ENCODE measurements at places on chromosomes 1 and 21.

GRCh38 chr1:16392740-16393569 lies 25.9 kb downstream of the SZRD1 start:
- H3K36me3 ChIP-seq = peaks cover 7% of the 10 kb centered on the region
- no peak overlapping the region for H3K4me3 ChIP-seq
- peaks cover 62% of the 10 kb centered on the region for H3K4me1 ChIP-seq
- H3K27me3 ChIP-seq = no peaks in the 10 kb centered on the region
- peak overlapping the region; percentile 14 for H3K27ac ChIP-seq
- no peak for DNase-seq

- H3K4me3 ChIP-seq = peak overlapping the region; percentile 49
- peaks cover 8% of the 10 kb centered on the region for H3K36me3 ChIP-seq
- H3K4me1 ChIP-seq = peaks cover 30% of the 10 kb centered on the region
- peak; percentile 89 for DNase-seq
- peak overlapping the region; percentile 95 for H3K27ac ChIP-seq
These were observed 13.5 kb upstream of the TNFRSF1B start for GRCh38 chr1:12153181-12153785.

- H3K4me3 ChIP-seq = peak within 1 kb of the TSS; percentile 97
- peak within 1 kb of the TSS; percentile 93 for H3K27ac ChIP-seq
- peaks cover 30% of the 10 kb centered on the region for H3K4me1 ChIP-seq
- peaks cover 39% of the 10 kb centered on the region for H3K36me3 ChIP-seq
- DNase-seq = peak; percentile 100
- H3K27me3 ChIP-seq = peaks cover 4% of the 10 kb centered on the region
These were observed at the start of the genes CCT3 and TSACC for GRCh38 chr1:156338180-156338976. Gene CCT3, minus strand, starts transcription at chr1:156338292. Its CDS starts 108 bp downstream, at chr1:156338184. Gene TSACC, plus strand, starts transcription at chr1:156338526. Its CDS starts 1,232 bp downstream, at chr1:156339758.

GRCh38 chr1:36321119-36321951 lies 2.1 kb downstream of the EVA1B start:
- DNase-seq = peak; percentile 77
- 0 out of 2 replicates have a peak, but pooled peaks cover 9% of the 10 kb centered on the region for H3K36me3 ChIP-seq
- peak overlapping the region; percentile 89 for H3K4me3 ChIP-seq
- H3K4me1 ChIP-seq = peaks cover 33% of the 10 kb centered on the region
- H3K27me3 ChIP-seq = peaks cover 4% of the 10 kb centered on the region
- H3K27ac ChIP-seq = peak overlapping the region; percentile 89

DNA sequence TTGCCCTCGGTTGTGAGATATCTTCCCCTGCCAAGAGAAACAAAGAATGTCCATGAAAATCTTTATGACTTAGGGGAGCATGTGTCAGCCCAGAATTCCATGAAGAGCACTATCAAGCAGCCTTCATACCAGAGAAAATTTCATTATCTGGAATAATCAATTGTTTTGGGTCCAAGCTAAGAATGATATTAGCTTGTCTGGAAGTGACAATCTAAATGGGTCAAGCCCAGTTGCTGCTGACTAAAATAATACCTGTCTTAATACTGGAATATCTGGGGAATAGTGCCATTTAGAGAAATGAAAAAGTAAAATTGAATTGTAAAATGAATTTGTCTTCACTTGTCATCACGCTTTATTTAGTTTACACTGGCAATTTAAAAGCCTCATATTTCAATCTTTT lies 407.4 kb downstream of the PLA2G4A start:
- no peak overlapping the region for H3K4me3 ChIP-seq
- H3K4me1 ChIP-seq = no peaks in the 10 kb centered on the region
- no peak overlapping the region for H3K27ac ChIP-seq
- DNase-seq = no peak
- no peaks in the 10 kb centered on the region for H3K36me3 ChIP-seq

DNA sequence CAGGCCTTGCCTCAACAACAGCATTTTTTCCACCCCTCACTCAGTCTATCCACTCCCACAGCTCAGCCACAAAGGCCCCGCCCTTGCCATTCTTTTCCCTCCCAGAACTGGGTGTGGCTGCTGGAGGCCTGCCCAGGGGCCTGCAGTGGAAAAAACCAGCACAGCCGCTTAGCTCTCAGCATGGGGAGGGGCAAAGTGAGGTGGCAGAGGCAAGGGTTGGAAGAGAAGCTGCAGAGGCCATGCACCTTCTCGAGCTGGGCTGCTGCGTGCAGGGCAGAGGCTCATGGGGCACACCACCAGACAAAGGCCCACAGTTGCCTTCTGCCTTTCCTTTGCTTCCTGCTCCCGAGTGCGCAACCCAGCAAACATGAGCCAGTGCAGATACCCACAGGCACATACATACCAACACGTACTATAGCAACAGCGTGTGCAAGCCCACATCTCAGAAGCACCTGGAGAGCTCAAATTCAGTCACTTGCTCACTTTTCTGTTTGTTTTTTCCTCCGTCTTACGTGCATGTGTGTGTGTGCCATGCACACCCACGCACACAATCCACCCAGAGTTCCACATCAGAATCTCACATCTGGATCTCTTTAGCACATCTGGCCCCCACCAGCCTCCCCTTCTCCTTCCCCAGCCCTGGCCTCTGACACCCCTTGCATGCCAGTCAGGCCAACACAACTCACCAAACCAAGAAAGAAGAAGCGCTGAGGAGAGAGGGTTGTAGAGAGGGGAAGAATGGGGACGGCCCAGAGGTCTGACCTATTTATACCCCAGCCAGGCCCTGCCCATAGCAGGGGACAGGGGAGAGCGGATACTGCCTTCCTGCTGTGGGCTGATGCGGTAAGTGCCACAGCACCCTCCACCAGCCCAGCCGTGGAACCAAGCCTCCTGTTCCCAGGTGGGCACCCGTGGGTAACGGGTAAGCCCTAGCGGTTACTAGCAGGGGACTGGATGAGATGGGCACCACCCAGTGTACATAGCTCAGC lies at the start of gene S100A4:
TSS of gene S100A4 (minus strand) at position 740 of the 989 bp plus-strand sequence. CDS start 1,012 bp downstream, outside the sequence.
- peaks cover 26% of the 10 kb centered on the region for H3K36me3 ChIP-seq
- peak; percentile 89 for DNase-seq
- peak within 1 kb of the TSS; percentile 93 for H3K4me3 ChIP-seq
- peaks cover 5% of the 10 kb centered on the region for H3K27me3 ChIP-seq
- peaks cover 100% of the 10 kb centered on the region for H3K4me1 ChIP-seq

DNA sequence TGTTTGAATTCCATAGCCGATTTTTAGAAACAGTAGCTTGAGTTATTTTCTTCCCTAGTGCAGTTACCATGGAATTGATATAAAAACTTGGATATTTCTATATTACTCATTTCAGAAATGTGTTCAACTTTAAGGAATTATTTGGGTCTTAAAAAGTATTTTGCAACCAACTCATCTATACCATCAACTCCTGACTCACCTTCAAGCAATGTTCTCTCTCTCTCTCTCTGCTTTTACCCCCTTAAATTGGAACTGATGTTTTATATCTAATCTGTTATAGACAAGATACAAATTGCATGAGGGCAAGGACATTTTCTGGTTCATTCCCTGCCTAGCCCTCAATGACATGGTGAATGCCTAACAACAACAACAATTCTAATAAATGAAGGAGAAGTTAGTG lies 214.7 kb upstream of the NRIP1 start:
- H3K36me3 ChIP-seq = no peaks in the 10 kb centered on the region
- no peaks in the 10 kb centered on the region for H3K4me1 ChIP-seq
- no peak overlapping the region for H3K27ac ChIP-seq
- H3K4me3 ChIP-seq = no peak overlapping the region
- DNase-seq = no peak

DNA sequence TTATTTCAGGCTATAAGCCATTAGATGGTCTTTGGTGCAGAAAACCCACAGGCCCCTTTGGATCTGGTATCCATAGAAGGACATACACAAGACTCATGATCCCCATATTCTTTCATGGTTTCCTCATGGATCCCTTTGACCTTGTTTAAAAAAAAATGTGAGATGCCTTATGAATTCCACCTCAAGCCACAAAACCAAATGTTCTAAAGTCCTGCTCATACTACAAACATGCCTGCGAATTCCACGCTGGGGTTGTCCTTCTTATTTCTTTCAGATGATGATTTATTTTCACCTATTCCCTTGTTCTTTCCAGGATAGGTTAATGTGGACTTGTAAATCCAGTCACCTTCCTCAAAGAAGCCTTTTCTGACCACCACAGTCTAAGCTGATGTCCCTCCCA lies 256.9 kb upstream of the DPYD start:
- peaks cover 22% of the 10 kb centered on the region for H3K4me1 ChIP-seq
- no peak for DNase-seq
- no peak overlapping the region for H3K4me3 ChIP-seq
- no peaks in the 10 kb centered on the region for H3K27me3 ChIP-seq

All from HFFc6 (cell line).